Stomach (tissue), 19 donors: ENCODE measurements at places on chromosomes 6 and 20. TPM values are rescaled to one million over a fixed set of nuclear protein-coding genes. Genes with fewer than 3 reads are reported as not detected.

Gene TGIF2
- not detected for total RNA-seq

Gene RIN2
- 82.7 TPM for total RNA-seq

Gene TEAD3
- 13.0 TPM for total RNA-seq

Gene SEL1L2
- total RNA-seq, result not detected

Gene DBNDD2
- 51.3 TPM for total RNA-seq

Gene LSM2
- 11.0 TPM for total RNA-seq

Gene PGC
- total RNA-seq, result 101 TPM

Gene PTGIS
- 24.8 TPM for total RNA-seq

Gene NMBR
- not detected for total RNA-seq

Gene CST5
- not detected for total RNA-seq

Gene RIPPLY2
- not detected for total RNA-seq

Gene OR2J3
- total RNA-seq, result not detected

Gene ZSWIM3
- 2.3 TPM for total RNA-seq

Gene ECT2L
- total RNA-seq, result not detected

Gene CCN2
- 317 TPM for total RNA-seq

Gene CLPSL2
- total RNA-seq, result not detected

Gene DLL1
- total RNA-seq, result 4.2 TPM

Gene SYCP2L
- total RNA-seq, result not detected

Gene TRIM27
- total RNA-seq, result 102 TPM

Gene TP53INP2
- total RNA-seq, result 63.1 TPM

Gene PDYN
- not detected for total RNA-seq

Gene PPIL6
- 8.6 TPM for total RNA-seq

Gene PNPLA1
- total RNA-seq, result not detected

Gene SSTR4
- total RNA-seq, result not detected

Gene SPATS1
- total RNA-seq, result not detected

Gene KHDC1L
- total RNA-seq, result not detected

Gene KHDRBS2
- 0.73 TPM for total RNA-seq

Gene BANF2
- total RNA-seq, result not detected

Gene SLC17A3
- not detected for total RNA-seq

Gene IMPG1
- total RNA-seq, result not detected

Gene ADGRG6
- 78.2 TPM for total RNA-seq

Gene EYS
- 0.55 TPM for total RNA-seq

Gene POPDC3
- total RNA-seq, result not detected

Gene SLC35F1
- total RNA-seq, result 0.72 TPM

Gene SMOC2
- 32.7 TPM for total RNA-seq

Gene TMC2
- total RNA-seq, result not detected

Gene ELOVL2
- total RNA-seq, result not detected

Gene CYP21A2
- total RNA-seq, result not detected

Gene C20orf144
- not detected for total RNA-seq

Gene CTCFL
- total RNA-seq, result not detected

Gene LY6G6C
- total RNA-seq, result not detected

Gene ELOVL4
- total RNA-seq, result 5.8 TPM

Gene KCNB1
- total RNA-seq, result 2.3 TPM

Gene GSTA3
- not detected for total RNA-seq

Gene ZNF831
- under 0.01 TPM for total RNA-seq

Gene CTAGE9
- total RNA-seq, result not detected

Gene SCUBE3
- 0.45 TPM for total RNA-seq

Gene OR12D3
- total RNA-seq, result not detected

Gene HSPA12B
- 0.87 TPM for total RNA-seq

Gene PPP1R16B
- total RNA-seq, result 18.7 TPM

Gene SYCP2
- total RNA-seq, result 12.1 TPM

Gene SLC26A8
- not detected for total RNA-seq

Gene STMND1
- not detected for total RNA-seq

Gene SLC24A3
- 5.3 TPM for total RNA-seq

Gene ARMH2
- total RNA-seq, result not detected

Gene WFDC5
- total RNA-seq, result not detected

Gene RAB44
- total RNA-seq, result not detected

Gene SEMG1
- total RNA-seq, result not detected

Gene DPPA5
- not detected for total RNA-seq

Gene DPM1
- 10.7 TPM for total RNA-seq
